A673 (cell line): ENCODE measurements at places on chromosomes 11 and 22. TPM values are rescaled to one million over a fixed set of nuclear protein-coding genes. Genes with fewer than 3 reads are reported as not detected.
A peak's percentile ranks its signal among the peaks of the same experiment; 100 is the strongest.

- peaks cover 10% of the 10 kb centered on the region for H3K4me1 ChIP-seq
- no peaks in the 10 kb centered on the region for H3K36me3 ChIP-seq
- DNase-seq = no peak
- H3K27ac ChIP-seq = no peak overlapping the region
These were observed 140.5 kb downstream of the COMMD9 start for GRCh38 chr11:36148701-36149100.

DNA sequence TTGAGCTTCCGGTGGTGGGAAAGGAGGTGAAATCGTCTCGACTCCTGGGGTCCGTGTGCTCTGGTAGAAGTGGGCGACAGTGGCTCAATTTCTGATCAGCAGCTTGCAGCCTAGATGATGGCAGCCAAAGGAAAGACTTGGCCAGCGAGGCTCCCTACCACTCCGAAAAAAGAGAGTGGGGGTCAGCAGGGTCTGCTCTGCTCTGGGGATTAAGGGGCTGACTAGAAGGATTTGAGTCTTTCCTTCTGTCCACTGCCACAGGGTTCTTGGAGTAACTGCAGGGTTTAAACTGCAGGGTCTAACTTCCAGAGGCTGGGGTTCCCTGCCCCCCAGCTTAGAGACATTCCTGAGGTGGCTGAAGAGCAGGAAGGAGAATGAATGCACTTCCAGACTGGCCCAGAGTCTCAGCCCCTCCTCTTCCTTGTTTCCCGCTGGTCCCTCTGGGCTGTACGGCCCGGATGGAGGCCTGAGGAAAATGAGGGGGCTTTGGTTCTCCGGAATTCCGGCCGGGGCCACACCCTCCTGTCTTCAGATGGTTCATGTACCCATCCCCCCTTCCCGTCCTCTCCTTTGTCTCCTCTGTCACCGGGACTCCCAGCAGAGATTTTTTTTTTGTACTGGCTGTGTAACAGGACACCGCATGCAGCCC, 907 bp downstream of the SERPINH1 start:
- H3K27ac ChIP-seq = peak overlapping the region; percentile 99
- H3K4me3 ChIP-seq = peak overlapping the region; percentile 86
- peak; percentile 92 for DNase-seq
- peaks cover 37% of the 10 kb centered on the region for H3K36me3 ChIP-seq

GRCh38 chr11:9803685-9804418, 140.0 kb downstream of the SWAP70 start:
- DNase-seq = no peak
- H3K27ac ChIP-seq = peak overlapping the region; percentile 89
- no peak overlapping the region for H3K4me3 ChIP-seq
- no peaks in the 10 kb centered on the region for H3K36me3 ChIP-seq
- H3K4me1 ChIP-seq = peaks cover 23% of the 10 kb centered on the region

DNA sequence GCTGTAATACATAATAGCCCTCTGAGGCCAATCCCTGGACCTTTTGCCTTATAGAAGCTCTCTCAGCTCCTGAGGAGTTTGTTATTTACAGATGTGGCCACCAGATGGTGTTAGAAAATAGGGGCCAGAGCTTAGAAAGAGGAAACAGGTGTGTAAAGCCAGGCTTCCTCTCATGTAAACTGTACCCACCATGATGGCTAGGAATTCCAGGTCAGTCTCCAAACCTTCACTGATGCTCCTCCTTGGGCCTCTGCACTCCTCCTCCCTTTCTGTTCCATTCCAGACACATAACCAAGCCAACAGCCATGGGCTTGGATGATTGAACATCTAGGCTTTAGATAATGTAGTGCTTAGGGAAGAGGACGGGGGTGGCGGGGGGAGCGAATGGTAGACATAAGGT, 39.7 kb downstream of the USP35 start:
- no peak overlapping the region for H3K4me3 ChIP-seq
- no peaks in the 10 kb centered on the region for H3K27me3 ChIP-seq
- H3K36me3 ChIP-seq = no peaks in the 10 kb centered on the region
- H3K4me1 ChIP-seq = peaks cover 6% of the 10 kb centered on the region

- H3K4me1 ChIP-seq = no peaks in the 10 kb centered on the region
- H3K27me3 ChIP-seq = no peaks in the 10 kb centered on the region
- no peak overlapping the region for H3K27ac ChIP-seq
- H3K4me3 ChIP-seq = no peak overlapping the region
- H3K36me3 ChIP-seq = no peaks in the 10 kb centered on the region
- no peak for DNase-seq
These were observed 32.6 kb upstream of the RCE1 start for GRCh38 chr11:66810576-66811185.

- H3K36me3 ChIP-seq = peaks cover 3% of the 10 kb centered on the region
- peaks cover 3% of the 10 kb centered on the region for H3K4me1 ChIP-seq
- no peaks in the 10 kb centered on the region for H3K27me3 ChIP-seq
- H3K4me3 ChIP-seq = no peak overlapping the region
These were observed 59.6 kb downstream of the ST3GAL4 start for GRCh38 chr11:126415128-126415527.

GRCh38 chr11:127226949-127227348, 226.4 kb upstream of the KIRREL3 start:
- H3K4me3 ChIP-seq = no peak overlapping the region
- no peak overlapping the region for H3K27ac ChIP-seq
- H3K4me1 ChIP-seq = no peaks in the 10 kb centered on the region
- no peak for DNase-seq
- no peaks in the 10 kb centered on the region for H3K36me3 ChIP-seq

GRCh38 chr22:39170825-39171622, 18.5 kb upstream of the CBX7 start:
- peaks cover 20% of the 10 kb centered on the region for H3K4me1 ChIP-seq
- DNase-seq = peak; percentile 84
- H3K27ac ChIP-seq = no peak overlapping the region
- no peak overlapping the region for H3K4me3 ChIP-seq
- H3K36me3 ChIP-seq = no peaks in the 10 kb centered on the region

- H3K27ac ChIP-seq = no peak overlapping the region
- H3K4me3 ChIP-seq = no peak overlapping the region
- no peak for DNase-seq
- H3K27me3 ChIP-seq = no peaks in the 10 kb centered on the region
- H3K4me1 ChIP-seq = no peaks in the 10 kb centered on the region
- H3K36me3 ChIP-seq = no peaks in the 10 kb centered on the region
These were observed 743.4 kb downstream of the NELL1 start for GRCh38 chr11:21412652-21413383.

DNA sequence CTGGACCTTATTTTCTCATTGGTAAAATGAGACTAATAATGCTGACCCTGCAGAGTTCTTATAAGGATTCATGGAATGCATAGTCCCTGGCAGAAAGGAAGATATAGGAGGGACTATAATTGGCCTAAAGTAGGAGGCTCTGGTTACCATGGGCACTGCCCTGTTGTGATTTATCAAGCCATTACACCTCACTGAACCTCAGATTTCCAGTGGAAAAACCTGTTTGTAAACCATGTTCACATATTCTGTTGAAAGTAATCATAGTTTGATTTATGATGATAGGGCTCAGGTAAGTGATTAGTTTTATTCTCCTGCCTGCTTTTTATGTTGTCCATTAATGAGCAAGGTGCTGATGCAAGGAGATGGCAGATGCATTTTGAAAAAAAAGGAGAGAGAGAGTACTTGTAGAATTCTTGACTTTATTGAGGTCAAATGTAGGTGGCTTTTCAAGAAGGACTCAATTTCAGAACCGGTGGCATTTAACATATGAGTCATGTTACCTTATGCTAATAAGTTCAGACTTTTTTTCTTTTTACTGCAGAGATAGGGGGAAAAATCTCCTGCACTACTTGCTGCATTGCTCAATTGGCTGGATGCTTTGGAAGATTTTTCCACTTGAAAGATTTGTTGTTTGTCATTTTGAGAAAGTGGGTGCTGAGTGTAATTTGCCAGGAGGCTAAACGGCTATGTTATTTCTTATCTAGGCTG, 14.6 kb downstream of the NF2 start:
- no peaks in the 10 kb centered on the region for H3K36me3 ChIP-seq
- no peak overlapping the region for H3K27ac ChIP-seq
- H3K27me3 ChIP-seq = no peaks in the 10 kb centered on the region
- no peak overlapping the region for H3K4me3 ChIP-seq

DNA sequence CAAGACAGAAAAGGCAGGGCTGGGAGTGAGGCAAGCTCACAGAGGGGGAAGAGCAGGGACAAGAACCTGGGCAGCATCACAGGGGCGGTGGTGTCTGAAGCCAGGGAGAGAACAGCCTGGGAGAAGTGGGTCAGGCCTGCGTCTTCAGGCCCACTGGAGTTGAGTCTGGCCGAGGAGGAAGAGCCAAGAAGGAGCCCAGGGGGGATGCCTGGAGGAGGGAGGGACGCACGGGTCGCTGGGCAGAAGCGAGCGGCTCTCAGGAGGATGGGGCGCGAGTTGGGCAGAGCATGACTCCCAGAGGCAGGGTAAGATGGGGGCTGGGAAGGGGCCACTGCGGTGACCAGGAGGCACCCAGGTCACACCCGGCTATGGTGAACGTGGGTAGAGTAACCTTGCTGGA, 18.5 kb downstream of the LRFN4 start:
- no peaks in the 10 kb centered on the region for H3K27me3 ChIP-seq
- no peak for DNase-seq
- H3K4me1 ChIP-seq = peaks cover 3% of the 10 kb centered on the region
- H3K4me3 ChIP-seq = no peak overlapping the region
- H3K36me3 ChIP-seq = no peaks in the 10 kb centered on the region

DNA sequence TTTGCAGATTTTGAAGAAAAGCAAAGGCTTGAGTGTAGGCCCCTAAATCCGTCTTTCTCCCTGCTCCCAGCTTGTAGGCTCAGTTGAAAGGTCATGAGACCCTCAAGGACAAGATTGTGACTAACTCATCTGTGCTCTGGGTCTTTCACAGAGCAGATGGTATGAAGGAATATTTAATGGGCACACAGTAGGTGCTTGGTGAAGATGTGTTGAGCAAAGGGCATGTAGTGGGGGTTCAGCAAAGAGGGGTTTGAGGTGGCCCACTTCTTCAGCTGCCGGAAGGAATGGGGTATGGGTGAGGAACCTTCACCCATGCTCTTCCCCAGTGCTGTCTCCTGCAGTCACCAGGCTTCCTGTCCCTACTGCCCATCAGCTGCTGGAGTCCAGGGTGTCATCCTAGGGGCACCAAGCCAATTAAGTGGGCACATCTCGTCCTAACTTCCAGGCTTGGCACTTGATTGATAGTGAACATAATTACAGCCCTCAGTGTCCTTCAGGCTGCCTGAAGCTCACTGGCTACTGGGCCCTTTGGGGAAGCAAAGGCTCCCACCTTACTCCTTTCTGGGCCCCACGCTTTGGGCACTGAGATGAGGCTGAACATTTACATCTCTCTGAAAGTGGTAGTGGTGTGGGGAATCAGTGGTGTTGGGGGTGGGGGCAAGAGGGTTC, 15.0 kb downstream of the DGAT2 start:
- H3K4me1 ChIP-seq = no peaks in the 10 kb centered on the region
- no peaks in the 10 kb centered on the region for H3K36me3 ChIP-seq
- H3K27me3 ChIP-seq = no peaks in the 10 kb centered on the region
- H3K4me3 ChIP-seq = no peak overlapping the region
- no peak overlapping the region for H3K27ac ChIP-seq

GRCh38 chr11:9626496-9627394, 37.1 kb upstream of the SWAP70 start:
- no peak for DNase-seq
- no peak overlapping the region for H3K4me3 ChIP-seq
- H3K36me3 ChIP-seq = no peaks in the 10 kb centered on the region
- H3K4me1 ChIP-seq = no peaks in the 10 kb centered on the region
- no peaks in the 10 kb centered on the region for H3K27me3 ChIP-seq
- H3K27ac ChIP-seq = no peak overlapping the region

- no peak overlapping the region for H3K27ac ChIP-seq
- no peaks in the 10 kb centered on the region for H3K27me3 ChIP-seq
- no peak for DNase-seq
- no peak overlapping the region for H3K4me3 ChIP-seq
These were observed 11.8 kb downstream of the NAP1L4 start for GRCh38 chr11:2980168-2980840.

- no peaks in the 10 kb centered on the region for H3K27me3 ChIP-seq
- DNase-seq = no peak
- no peak overlapping the region for H3K27ac ChIP-seq
- H3K4me3 ChIP-seq = no peak overlapping the region
- H3K36me3 ChIP-seq = peaks cover 23% of the 10 kb centered on the region
- peaks cover 7% of the 10 kb centered on the region for H3K4me1 ChIP-seq
These were observed 18.4 kb downstream of the ATXN10 start for GRCh38 chr22:45690008-45690407.

GRCh38 chr11:13135385-13136271, 126.5 kb downstream of the RASSF10 start:
- no peak overlapping the region for H3K27ac ChIP-seq

- no peak overlapping the region for H3K4me3 ChIP-seq
- no peak overlapping the region for H3K27ac ChIP-seq
- H3K4me1 ChIP-seq = no peaks in the 10 kb centered on the region
- no peaks in the 10 kb centered on the region for H3K36me3 ChIP-seq
- H3K27me3 ChIP-seq = no peaks in the 10 kb centered on the region
- DNase-seq = no peak
These were observed 8.8 kb upstream of the PDGFB start for GRCh38 chr22:39253435-39254070.

GRCh38 chr11:8288166-8288772, 24.6 kb upstream of the LMO1 start:
- H3K4me1 ChIP-seq = peaks cover 2% of the 10 kb centered on the region
- no peak for DNase-seq
- H3K4me3 ChIP-seq = no peak overlapping the region

- H3K4me1 ChIP-seq = no peaks in the 10 kb centered on the region
- no peak overlapping the region for H3K4me3 ChIP-seq
- H3K27ac ChIP-seq = no peak overlapping the region
- H3K36me3 ChIP-seq = no peaks in the 10 kb centered on the region
- no peak for DNase-seq
- H3K27me3 ChIP-seq = no peaks in the 10 kb centered on the region
These were observed 79.7 kb downstream of the SHANK2 start for GRCh38 chr11:71172680-71173079.

- H3K4me1 ChIP-seq = no peaks in the 10 kb centered on the region
- peak; percentile 13 for DNase-seq
- no peaks in the 10 kb centered on the region for H3K36me3 ChIP-seq
- H3K27me3 ChIP-seq = no peaks in the 10 kb centered on the region
- no peak overlapping the region for H3K27ac ChIP-seq
These were observed 879 bp downstream of the TMEM121B start for GRCh38 chr22:17120281-17120680.

CARD10 gene
- 0.26 and 1.0 TPM in 2 replicates for total RNA-seq

UPK3A gene
- not detected in 2 replicates for total RNA-seq

TRIM34 gene
- total RNA-seq = 0.41 and 0.79 TPM in 2 replicates

OSBPL5 gene
- total RNA-seq = 28.4 and 30.1 TPM in 2 replicates

BAIAP2L2 gene
- 1.6 and 2.5 TPM in 2 replicates for total RNA-seq

ELMOD1 gene
- not detected in 2 replicates for total RNA-seq
